ENCODE measurements at places on chromosomes 1 and 21.

GRCh38 chr1:16451841-16452528, 11.5 kb downstream of the NECAP2 start:
- no peak for DNase-seq

GRCh38 chr1:200262326-200262965, 147.4 kb downstream of the ZNF281 start:
- DNase-seq: no peak

GRCh38 chr1:3625151-3625907, 514 bp downstream of the TPRG1L start:
- no peak for DNase-seq

- no peak for DNase-seq
These were observed 469.3 kb downstream of the LTN1 start for GRCh38 chr21:28523367-28523766.

GRCh38 chr1:25864434-25864833, 5.2 kb upstream of the AUNIP start:
- no peak for DNase-seq

GRCh38 chr1:110774398-110774797, 98.5 kb upstream of the CD53 start:
- no peak for DNase-seq

DNA sequence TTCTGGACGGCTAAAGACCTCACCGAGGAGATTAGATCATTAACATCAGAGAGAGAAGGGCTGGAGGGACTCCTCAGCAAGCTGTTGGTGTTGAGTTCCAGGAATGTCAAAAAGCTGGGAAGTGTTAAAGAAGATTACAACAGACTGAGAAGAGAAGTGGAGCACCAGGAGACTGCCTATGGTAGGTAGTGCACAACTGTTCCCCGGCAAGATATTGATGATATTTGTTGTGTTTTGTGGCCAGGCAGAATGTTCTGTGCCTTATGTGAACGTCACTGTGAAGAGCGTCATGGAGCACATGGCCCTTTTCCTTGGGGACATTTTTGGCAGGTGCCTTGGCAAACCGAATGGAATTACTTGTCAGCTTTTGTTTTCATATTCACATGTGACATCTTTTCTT, 191.7 kb downstream of the DISC1 start:
- DNase-seq: no peak

DNA sequence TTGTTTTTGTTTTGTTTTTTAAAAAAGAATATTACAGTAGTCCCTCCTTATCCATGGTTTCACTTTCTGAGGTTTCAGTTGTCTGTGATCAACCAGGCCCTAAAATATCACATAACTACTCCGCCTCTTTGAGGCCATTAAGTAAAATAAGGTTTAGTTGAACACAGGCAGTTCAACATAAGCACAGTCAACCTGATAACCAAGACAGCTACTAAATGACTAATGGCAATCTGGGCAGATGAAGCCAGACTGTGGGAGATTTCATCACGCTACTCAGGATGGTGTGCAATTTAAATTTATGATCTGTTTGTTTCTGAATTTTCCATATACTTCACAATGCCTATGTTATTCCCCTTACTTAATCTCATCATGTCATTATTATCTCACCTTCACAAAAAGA, 30.1 kb downstream of the LDLRAD1 start:
- DNase-seq: no peak

DNA sequence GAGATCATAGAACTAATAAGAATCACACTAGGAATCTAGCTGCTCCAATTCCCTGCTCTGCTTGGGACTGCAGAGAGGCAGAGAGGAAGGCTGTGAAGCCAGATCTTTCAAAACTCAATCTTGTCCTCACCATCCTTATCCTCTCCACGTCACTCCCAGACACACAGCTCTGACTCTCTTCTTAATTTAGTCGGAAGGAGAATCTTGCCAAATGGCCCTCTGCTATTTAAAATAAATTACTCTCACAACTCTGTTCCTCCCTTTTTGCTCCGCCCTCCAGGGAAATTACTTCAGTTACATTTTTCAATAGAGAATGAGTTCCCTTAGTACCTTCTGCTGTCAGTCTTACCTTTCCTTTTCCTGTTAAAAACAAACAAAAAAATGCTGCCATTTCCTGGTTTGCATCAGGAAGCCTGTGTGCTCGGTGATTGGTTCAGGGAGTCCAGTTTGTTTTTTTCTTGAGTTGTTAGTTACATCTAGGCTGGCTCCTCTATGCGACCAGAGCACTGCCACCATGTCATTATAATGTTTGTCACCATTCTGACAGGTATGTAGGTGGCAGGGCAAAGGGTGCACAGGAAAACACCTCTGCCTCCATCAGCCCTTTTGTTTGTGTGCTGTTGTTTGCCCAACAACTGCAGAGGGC, 80.1 kb downstream of the FCRL5 start:
- no peak for DNase-seq

- DNase-seq: no peak
These were observed 87.8 kb downstream of the DNM3 start for GRCh38 chr1:171929121-171929520.

GRCh38 chr1:24987875-24988557, 57.9 kb upstream of the RUNX3 start:
- DNase-seq: no peak

DNA sequence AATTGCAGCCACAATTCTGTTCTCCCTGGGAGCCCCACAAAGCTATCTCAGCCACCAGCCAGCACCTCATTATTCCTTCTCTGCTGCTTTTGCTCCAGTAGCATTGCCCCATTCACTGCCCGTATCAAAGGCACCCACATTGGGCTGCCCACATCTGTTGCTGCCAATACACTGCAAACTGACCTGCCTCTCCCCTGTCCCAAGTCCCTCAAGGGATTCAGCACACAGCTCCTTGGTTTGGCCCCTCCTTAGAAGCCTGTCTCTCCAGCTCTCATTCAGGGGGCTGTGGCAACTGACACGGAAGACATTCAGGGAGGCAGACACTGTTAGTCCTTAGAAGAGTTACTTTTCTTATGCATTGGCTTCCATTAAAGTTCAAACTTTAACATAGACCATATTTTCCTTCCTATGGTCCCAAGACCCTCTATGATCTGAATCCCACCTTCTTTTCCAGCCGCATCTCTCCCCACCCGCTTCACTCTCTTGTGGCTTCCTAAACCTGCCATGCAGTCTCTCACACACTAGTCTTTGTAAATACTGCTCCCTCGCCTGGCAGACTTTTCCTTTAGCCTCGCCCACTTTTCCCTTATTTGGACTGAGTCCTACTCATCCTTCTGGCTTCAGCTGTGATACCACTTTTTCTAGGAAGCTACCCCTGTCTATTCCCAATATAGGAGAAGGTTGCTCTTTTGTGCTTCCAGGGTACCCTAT, 19.3 kb upstream of the KLHDC8A start:
- no peak for DNase-seq

DNA sequence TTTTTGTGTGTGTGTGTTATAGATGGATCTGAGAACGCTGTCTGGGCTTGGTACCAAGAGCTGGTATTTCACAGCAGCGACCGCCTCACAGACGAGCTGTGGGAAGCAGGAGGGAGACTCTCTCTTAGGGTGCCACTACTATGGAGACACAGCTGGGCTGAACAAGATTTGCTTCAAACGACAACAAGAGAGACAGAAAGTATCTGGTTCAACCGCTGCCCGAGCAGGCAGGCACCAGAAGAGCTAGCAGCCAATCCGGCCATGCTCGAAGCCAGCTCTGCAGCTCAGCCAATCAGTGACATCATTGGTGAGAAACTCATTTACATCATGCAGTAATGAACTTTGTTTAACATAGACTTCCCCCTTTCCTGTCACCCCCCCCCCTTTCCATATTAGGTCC, 341.3 kb downstream of the USP25 start:
- DNase-seq: no peak

DNA sequence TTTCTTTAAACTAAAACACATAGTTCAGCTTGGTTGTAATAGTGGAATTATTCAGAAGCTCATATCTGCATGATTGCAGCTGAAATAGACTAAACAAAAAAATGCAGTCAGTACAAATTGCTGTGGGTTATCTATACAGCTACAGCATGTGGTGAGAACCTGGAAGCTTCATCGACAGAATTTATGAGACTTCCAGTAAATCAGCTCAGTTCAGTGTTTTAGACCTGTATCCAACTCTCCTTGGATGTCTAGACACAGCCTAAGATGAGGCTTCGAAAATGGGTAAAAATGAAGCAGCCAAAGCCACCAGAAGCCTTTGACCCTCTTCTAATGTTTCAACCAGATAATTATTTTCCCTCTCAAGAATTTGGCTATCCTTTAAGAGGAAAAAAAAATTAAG, 127.1 kb upstream of the C1orf105 start:
- no peak for DNase-seq

DNA sequence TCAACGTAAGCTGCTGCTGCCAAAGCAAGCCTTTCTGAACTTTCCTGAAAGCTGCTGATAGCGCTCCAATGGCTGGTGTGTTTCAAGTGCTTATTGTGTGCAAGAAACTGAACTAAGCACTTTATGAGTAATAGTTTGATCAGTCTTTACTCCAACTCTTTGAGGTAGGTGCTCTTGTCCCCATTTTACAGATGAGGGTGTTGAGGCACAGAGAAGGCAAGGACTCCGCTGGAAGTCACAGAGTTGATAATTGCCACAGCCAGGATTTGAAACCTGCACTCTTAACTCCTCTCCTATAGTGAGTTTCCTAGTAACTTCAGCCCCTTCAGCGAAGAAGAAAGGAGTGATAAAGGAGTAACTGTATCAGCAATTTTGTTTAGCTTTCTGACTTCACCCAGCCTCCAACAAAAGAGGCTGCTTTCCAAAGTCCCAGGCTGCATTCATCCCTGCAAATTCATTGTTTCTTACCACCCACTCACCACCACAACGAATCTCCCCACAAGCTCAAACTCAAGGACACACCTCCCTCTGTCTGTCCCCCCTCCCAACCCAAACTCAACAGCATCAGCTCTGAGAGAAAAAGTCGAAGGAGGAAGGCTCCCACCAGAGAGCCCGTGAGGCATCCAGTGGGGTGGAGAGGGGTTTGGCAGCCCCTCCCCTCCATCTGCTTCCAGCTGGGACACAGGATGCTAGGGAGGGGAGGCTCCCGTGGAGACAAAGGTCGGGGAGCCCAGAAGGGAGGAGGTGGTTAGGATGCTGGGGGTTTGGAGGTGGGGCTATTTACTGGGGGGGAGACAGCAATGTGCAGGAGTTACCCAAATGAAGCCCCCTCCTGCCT, 139.6 kb downstream of the NAV1 start:
- no peak for DNase-seq

DNA sequence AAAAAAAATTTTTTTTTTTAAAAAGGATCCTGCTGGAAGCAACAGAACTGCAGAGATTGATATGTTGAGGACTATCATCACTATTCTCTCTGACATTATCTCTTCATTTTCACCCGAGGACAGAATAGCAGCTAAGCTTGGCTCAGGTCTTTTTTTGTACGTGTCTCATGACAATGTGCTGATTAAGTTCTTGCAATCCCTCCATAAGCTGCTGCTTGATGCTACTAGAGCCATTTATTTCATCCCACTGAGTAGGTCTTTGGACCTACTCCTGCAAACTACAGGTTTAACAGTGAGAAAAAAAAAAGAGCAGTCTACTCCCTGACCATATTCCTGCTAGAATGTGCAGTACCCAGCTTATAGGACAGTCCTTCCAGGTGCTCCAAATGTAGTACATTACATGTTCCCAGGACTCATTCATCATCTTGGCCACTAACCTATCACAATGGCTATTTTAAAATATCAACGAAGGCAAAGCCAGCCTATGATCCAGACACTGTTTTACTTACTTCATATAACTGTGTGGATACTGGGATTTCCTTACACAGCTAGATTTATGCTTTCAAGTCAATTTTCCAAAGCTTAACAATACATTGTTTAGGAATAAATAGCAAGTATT, 54.1 kb downstream of the ARHGAP29 start:
- no peak for DNase-seq

DNA sequence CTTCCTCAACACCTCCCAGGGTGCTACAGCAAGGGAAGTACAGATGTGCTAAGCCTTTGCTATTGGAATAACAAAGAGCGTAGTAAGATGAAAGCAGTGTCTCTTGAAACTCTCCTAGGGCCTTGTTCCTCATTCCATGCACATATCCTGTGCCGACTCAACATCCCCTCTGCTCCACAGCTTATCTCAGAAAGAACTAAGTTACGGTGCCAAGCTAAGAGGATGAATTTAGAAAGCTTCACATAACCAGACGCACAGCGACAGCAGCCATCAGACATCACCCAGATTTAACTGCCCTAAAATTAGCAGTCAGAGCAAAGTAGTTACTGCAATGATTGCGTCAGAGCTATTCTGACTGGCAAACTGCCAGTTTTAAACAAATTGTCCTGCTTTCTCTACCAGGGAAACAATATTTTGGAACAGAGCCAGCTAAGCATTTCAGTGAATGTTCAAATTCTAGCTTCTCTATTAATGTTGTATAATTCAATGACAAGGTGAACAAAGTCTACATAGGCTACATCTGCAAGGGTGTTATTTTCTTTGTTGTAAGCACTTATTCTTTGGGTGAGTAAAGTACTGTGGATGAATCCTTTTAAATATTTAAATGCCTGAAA, 9.5 kb downstream of the SIPA1L2 start:
- no peak for DNase-seq

GRCh38 chr1:202085682-202086373, 36.9 kb upstream of the GPR37L1 start:
- DNase-seq: no peak

DNA sequence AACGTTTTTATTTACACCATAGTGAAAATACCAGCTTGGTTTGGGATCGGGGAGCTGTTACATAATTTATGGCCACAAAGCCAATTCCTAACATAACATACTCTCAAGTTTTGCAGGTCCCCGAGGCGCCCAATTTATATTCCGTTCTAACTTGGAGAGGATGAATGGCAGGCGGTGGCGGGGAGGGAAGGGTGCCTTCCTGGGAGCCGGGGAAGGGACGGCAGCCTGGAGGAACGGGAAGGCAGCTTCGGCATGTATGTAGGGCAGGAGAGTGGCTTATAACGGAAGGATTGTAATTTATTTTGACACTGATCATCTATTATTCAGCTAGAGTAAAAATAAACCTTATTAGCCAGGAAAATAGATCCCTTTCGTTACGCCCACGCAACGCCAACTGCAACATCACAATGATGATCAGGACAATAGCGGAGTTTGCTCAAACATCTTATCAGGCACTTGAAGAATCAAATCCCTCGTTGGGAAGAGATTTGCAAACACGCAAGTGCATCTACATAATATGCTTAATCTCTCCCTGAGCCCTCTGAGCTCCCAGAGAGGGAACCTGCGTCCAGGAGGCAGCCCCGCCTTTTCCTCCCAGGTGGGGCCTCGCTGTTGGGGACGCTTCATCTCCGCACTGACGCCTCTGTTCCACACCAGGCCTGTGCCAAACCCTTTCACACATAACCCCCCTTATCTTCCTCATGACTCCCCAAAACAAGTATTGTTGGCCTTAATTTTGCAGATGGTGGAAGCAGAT, 93.7 kb upstream of the C1orf174 start:
- no peak for DNase-seq

DNA sequence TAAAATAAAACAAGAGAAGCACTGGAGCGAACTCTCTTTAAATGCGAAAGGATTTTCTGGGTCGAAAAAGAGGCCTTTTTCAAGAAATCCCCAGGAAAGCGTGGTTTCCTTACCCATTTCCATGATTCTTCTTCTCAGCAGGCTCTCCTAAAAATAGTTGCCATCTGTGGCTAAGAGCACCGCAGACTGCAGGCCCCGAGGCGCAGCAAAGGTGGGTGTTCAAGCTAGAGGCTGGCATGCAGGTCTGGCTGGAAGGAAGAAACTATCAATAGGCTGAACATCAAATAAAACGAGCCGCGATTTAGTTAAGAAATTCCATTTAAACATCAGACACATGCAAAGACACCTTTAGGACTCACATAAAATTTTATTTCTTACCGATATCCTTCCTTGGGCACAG, 135.1 kb downstream of the ADAMTS1 start:
- no peak for DNase-seq
